ENCODE measurements at places on chromosomes 1 and 21. TPM values are rescaled to one million over a fixed set of nuclear protein-coding genes. Genes with fewer than 3 reads are reported as not detected.

Gene OR2G6
- not detected for total RNA-seq

Gene KIF26B
- total RNA-seq, result 1.0 TPM

Gene LIPI
- total RNA-seq, result not detected

Gene S100A1
- total RNA-seq, result not detected

Gene CRYAA
- total RNA-seq, result not detected

Gene PTPN7
- total RNA-seq, result 0.68 TPM

Gene STX12
- total RNA-seq, result 115 TPM

Gene BRINP2
- total RNA-seq, result not detected

Gene C8A
- total RNA-seq, result not detected

Gene CRNN
- total RNA-seq, result not detected

Gene MCOLN3
- not detected for total RNA-seq

Gene CD52
- total RNA-seq, result not detected

Gene TAL1
- 84.5 TPM for total RNA-seq

Gene LDLRAD1
- not detected for total RNA-seq

Gene PGLYRP3
- total RNA-seq, result not detected

Gene RORC
- total RNA-seq, result under 0.01 TPM

Gene ADAM15
- 307 TPM for total RNA-seq

Gene LEPR
- total RNA-seq, result 109 TPM

Gene SNIP1
- 25.7 TPM for total RNA-seq

Gene ACBD3
- 41.9 TPM for total RNA-seq

Gene TPTE
- total RNA-seq, result not detected

Gene LAPTM5
- 39.9 TPM for total RNA-seq

Gene TBX19
- total RNA-seq, result 0.51 TPM

Gene COL11A1
- total RNA-seq, result under 0.01 TPM

Gene KCNT2
- 0.17 TPM for total RNA-seq

Gene FOXD3
- not detected for total RNA-seq

Gene EFNA1
- 119 TPM for total RNA-seq

Gene CYP4A11
- total RNA-seq, result not detected

Gene PRAMEF7
- not detected for total RNA-seq

Gene RGS1
- total RNA-seq, result not detected

Gene HTR6
- not detected for total RNA-seq

Gene TMEM50B
- 24.5 TPM for total RNA-seq

Gene FBXO2
- 1.7 TPM for total RNA-seq

Gene SLC1A7
- total RNA-seq, result not detected

Gene SSR2
- total RNA-seq, result 723 TPM

Gene SLAMF7
- not detected for total RNA-seq

Gene TCHH
- 0.17 TPM for total RNA-seq

Gene RHCE
- 0.93 TPM for total RNA-seq

Gene ANGPTL1
- not detected for total RNA-seq

Gene KLHDC7A
- total RNA-seq, result 0.17 TPM

Gene PSRC1
- total RNA-seq, result 8.4 TPM

Gene CLCNKA
- total RNA-seq, result not detected

Gene FCRLB
- 0.56 TPM for total RNA-seq

Gene ERICH3
- total RNA-seq, result not detected

Gene HJV
- total RNA-seq, result not detected

Gene ELAVL4
- total RNA-seq, result not detected

Gene LRRC71
- total RNA-seq, result 0.34 TPM

Gene USH2A
- not detected for total RNA-seq

Gene TRIM46
- total RNA-seq, result 4.7 TPM
